T follicular helper cell (primary cell): ENCODE measurements at places on chromosomes 11 and 22.

- DNase-seq = no peak
These were observed 18.2 kb downstream of the PAK1 start for GRCh38 chr11:77455740-77456139.

DNA sequence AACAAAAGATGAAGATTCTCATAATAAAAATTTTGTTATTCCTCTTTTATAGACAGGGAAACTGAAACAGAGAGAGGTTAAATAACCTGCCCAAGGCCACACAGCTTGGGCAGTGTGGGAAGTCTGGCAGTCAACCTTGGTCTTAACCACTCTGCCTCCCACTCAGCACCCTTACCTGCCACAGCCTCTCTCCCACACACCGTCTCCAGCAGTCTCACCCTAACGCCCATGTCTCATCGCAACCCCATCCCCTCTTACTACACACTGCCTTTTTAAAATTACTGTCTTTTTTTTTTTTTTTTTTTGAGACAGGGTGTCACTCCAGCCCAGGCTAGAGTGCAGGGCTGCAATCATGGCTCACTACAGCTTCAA, 25.0 kb downstream of the ARRB1 start:
- DNase-seq = no peak

DNA sequence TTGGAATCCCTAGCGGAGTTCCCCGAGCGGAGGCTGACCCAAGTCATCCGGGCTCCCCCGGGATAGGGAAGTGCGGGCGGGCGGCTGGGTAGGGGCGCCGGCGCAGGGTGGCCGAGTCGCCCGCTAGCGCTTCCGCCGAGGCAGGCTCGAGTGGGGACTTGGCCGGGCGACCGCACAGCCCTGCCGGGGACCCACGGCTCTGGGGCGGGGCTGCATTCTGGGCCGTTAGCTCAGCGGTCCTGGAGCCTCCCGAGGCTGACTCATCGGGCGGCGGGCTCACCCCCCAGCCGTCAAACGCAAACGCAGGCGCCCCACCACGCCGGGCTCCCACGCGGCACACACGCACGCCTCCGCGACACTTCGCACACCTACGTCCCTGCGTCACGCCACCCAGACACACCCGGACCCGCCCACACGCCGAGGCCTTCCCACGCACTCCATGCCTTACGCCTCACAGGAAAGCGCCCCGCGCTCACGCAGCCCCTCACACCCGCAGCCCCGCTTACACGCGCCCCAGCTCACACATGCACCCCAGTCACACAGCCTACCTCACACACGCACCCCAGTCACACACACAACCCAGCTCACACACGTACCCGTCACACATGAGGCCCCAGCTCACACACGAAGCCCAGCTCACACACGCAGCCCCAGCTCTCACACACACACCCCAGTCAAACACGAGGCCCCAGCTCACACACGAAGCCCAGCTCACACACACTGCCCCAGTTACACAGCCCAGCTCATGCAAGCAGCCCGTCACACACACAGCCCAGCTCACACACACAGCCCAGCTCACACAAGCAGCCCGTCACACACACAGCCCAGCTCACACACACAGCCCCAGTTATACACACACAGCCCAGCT, 1.2 kb downstream of the PHLDB1 start:
- peak; percentile 90 for DNase-seq

GRCh38 chr11:9126636-9127035, 35.2 kb upstream of the SCUBE2 start:
- DNase-seq = no peak

GRCh38 chr11:3342709-3343108, 36.2 kb downstream of the ZNF195 start:
- no peak for DNase-seq

DNA sequence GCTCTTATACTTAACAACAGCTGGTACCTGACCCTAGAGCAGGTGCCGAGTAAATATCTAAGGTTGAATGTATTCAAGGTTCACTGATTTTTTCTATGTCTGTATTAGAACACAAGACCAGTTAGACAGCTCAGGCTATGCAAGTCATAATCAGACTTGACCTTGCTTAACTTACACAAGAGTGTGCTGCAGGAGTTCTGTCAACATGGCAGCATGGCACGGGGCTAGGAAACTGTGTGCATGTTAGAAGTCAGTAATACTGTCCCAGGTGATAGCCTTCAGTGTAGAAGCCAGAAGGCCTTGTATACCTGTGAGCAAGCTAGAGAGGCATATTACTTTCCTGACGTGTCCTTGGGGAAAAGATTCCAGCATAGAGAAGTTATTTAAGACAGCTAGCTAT, 253.1 kb downstream of the FAT3 start:
- DNase-seq = no peak

DNA sequence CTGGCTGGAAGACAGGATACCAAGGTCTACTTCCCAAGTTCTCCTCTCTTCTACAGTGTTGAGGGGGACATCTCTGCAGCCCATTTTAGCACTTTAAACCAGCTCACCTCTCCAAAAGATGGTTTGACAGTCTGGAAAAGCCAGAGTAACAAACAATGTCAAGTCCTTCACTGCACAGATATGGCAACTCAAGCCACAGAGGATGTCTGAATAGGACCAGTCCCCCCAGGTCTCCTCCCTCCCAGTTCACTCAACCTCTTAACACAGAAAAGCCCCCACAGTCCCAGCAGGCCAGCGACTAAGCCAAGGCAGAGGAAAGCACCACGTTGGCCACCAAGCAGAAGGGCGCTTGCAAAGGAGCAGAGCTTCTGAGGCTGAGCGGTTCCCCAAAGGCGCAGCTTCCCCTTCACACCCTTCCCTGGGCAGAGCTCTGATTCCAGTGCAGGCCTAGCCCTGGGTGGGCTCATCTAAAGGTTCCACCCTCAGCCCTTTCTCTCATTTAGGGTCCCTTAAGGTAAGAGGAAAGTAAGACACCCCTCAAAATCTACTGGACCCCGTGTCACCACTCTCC, 62.7 kb downstream of the PAK1 start:
- no peak for DNase-seq

- DNase-seq = no peak
These were observed 2.1 kb upstream of the DGKZ start for GRCh38 chr11:46345131-46345597.

DNA sequence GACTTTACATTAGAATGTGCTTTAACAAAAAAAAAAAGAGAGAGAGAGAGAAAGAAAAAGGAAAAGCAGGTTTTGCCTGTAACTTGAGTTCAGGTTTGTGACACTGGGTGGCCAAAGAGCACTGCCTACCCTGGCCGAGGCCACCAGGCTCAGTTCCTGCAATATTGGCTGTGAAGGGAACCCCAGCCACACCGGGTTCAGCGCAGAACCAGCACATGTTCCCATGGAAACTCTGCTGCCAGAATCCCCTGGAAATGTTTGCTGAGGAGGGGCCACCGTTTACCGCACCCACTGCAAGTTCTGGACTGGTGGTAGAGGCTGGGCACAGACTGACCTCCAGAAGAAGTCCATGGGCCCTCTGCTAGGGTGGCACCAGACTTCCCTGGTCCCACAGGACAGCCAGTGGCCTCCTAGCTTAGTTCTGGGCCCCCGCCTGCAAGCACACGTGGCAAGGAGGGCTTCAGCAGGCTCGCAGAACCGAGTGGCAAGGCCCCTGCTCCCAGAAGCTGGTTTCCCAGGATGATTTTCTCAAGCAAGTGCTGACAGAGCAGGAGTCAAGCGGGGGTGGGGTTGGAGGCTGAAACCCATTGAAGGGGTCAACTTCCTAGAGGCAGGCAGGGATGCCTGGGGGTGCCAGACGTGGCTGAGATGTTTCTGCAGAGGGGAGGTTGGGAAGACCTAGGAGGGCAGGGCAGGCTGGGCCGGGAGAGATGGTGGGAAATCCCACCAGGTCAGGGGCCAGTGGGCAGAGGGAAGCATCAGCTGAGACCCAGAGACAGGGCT, 51.2 kb downstream of the NFAM1 start:
- no peak for DNase-seq

- no peak for DNase-seq
These were observed 1.1 kb upstream of the IRAG1 start for GRCh38 chr11:10694486-10695239.

- DNase-seq = peak; percentile 62
These were observed 18.4 kb downstream of the TUB start for GRCh38 chr11:8099291-8099899.

- DNase-seq = no peak
These were observed 5.8 kb downstream of the ZBTB44 start for GRCh38 chr11:130308886-130309285.

GRCh38 chr22:19062943-19063308, 59.3 kb downstream of the DGCR2 start:
- DNase-seq = no peak

- no peak for DNase-seq
These were observed 36.2 kb downstream of the LIF start for GRCh38 chr22:30210235-30210909.

DNA sequence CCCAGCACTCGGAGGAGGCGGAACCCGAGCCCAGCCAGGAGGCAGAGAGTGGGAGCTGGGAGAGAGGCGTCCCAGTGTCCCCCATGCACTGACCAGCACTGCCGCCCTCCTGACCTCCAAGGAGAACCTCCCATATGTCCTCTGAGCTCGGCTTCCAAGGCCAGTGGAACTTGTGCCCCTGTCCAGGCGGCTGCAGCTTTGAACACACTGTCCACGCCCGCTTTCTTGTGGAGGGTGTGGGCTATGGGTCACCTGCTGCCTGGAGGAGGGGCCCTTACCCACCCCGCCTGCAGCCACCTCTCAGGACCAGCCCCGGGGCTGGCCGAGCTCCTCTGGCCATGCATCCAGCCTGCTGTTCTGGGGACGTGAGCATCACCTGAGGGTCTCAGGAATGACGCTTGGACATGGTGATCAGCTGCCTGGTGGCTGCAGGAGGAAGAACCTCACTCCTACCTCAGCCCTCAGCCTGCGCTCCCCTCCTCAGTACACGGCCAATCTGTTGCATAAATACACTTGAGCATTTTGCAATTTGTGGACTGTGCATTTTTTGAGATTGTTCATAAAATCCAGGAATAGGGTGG, 22.2 kb upstream of the MUC5B start:
- no peak for DNase-seq

DNA sequence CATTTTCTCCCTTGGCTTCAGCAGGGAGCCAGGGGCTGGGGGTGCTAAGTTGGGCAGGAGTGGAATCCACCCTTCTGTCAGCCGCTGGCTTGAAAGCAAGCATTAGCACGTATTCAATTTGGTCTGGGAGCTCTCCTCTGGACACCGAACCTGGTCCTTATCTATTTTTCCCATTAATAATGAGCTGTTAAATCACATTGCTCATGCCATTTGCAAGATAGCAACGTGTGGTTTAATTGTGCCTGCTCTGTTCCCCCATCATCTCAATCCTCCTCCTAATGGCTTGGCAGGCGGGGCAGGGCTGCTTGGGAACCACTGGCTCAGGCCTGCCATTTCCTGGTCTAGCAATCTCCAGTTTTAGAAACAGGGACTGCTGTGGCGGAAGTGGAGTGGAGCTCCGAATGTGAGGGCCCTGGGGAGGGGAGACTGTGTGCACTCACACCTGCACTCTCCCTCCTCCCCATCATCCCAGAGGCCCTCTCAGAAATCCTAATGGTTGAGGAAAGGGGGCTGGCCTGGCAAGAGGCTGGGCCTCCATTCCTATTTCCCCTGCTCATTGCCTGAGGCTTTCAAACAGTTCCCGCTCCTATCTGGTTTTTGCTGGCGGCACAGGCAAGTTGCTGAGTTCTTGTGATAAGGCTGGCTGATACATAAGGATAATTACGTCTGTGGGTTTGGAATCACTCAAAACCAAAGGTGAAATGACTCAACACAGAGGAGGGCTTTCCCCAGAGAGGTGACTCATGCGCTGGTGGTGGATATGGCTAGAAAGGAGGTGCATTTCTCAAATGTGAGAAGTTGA, 201.2 kb upstream of the E2F8 start:
- DNase-seq = no peak

GRCh38 chr11:65304613-65305012, 10.1 kb upstream of the CDC42EP2 start:
- no peak for DNase-seq

GRCh38 chr11:130278151-130278550, 36.6 kb downstream of the ZBTB44 start:
- no peak for DNase-seq

- DNase-seq = no peak
These were observed 62.1 kb upstream of the NUP50 start for GRCh38 chr22:45101515-45102227.

GRCh38 chr11:2740275-2740940, 40.6 kb upstream of the KCNQ1OT1 start:
- no peak for DNase-seq

GRCh38 chr22:25076336-25076735, 123.3 kb upstream of the CRYBB3 start:
- DNase-seq = no peak

- DNase-seq = no peak
These were observed 20.1 kb downstream of the PTPRJ start for GRCh38 chr11:48000432-48000831.

DNA sequence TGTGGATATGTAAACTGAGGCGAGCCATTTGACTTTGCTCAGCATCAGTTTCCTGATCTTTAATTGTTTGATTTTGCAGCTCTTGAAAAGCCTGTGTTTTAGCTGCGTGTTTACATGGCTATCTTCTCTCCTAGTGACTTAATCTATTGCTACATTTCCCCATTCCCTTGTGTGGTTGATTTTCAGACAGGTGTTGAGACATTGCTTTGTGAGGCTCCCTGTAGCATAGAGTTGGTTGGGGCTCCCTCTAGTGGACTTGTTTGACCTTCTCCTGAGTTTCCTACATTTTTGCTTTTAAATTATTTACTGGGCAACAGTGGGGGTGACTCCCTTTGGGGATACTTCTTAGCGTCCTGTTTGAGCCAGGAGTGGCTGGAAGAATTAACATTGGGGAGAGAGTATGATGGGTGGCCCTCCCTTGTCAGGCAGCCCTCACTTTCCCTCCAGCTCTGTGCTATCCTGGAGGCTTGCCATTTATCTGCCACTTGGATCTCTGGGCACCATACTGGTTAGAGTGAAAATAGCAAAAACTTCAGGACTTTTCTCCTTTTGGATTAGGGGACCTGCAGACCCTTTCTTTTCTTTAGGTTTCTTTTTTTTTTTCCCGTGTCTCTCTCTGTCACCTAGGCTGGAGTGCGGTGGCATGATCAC, 9.2 kb upstream of the CBL start:
- peak; percentile 55 for DNase-seq

DNA sequence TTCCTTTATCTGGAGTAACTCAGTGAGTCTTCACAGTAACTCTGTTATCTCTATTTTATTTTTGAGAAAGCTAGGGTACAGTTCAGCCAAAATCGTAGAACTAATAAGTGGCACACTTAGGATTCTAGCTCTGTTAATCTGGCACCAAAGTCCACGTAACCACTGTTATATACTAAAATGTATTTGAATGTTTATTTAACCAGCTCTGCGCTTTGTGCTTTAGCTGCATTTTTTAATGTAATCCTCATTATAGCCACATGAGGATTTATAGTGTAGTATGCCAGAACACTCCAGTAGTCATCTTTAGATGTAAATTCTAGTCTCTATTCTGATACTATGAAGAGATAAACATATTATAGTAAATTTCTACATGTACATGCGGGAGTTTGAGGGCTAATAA, 36.8 kb downstream of the YAP1 start:
- no peak for DNase-seq
